ENCODE measurements at places on chromosomes 6 and 20. TPM values are rescaled to one million over a fixed set of nuclear protein-coding genes. Genes with fewer than 3 reads are reported as not detected.

DNA sequence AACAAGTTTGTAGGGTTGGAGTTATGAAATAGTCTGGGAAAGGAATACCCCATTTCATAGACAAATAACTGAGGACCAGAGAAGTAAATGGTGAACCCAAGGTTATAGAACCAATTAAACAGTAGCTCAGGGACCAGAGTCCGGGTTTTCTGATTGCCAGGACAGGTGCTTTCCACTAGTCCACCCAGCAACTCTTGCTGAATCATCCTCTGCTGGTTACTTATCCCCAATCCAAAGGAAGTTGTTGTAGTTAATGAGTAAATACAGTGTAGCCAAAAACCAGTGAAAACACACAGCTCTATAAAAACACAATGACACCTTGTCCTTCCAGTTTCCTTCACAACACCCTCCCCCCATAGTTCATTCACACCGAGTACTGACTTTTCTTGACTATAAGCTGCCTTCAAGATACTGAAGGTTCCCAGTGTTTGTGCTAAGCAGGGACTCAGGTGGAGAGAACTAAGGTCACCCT lies 766 bp upstream of the TINAG start:
- no peak for DNase-seq

CABLES2 gene
- 2.0 TPM for total RNA-seq

- DNase-seq: peak; percentile 91
These were observed 1.8 kb downstream of the GTPBP2 start for GRCh38 chr6:43627008-43627825.

- DNase-seq: peak; percentile 85
These were observed 2.4 kb downstream of the COL11A2 start for GRCh38 chr6:33189625-33190448.

DNA sequence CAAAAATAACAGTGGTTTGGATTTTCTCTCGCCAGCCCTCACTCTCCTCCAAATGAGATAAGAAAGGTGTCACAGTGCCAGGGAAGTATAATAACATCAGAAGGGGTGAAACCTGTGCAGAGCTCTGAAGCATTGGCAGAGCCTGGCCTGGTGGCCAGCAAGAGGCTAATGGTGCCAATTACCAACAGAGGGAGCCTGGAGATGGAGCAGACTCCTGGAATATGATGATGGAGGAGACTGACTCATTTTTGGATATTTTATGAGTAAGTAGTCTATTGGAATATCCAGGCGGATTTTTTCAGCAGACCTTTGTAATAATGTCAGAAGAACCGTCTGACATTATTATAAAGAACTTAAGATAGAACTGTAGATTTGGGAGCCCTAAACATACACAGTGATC lies 442.6 kb upstream of the MARCKS start:
- no peak for DNase-seq

DOK5 gene
- 15.9 TPM for total RNA-seq

DNA sequence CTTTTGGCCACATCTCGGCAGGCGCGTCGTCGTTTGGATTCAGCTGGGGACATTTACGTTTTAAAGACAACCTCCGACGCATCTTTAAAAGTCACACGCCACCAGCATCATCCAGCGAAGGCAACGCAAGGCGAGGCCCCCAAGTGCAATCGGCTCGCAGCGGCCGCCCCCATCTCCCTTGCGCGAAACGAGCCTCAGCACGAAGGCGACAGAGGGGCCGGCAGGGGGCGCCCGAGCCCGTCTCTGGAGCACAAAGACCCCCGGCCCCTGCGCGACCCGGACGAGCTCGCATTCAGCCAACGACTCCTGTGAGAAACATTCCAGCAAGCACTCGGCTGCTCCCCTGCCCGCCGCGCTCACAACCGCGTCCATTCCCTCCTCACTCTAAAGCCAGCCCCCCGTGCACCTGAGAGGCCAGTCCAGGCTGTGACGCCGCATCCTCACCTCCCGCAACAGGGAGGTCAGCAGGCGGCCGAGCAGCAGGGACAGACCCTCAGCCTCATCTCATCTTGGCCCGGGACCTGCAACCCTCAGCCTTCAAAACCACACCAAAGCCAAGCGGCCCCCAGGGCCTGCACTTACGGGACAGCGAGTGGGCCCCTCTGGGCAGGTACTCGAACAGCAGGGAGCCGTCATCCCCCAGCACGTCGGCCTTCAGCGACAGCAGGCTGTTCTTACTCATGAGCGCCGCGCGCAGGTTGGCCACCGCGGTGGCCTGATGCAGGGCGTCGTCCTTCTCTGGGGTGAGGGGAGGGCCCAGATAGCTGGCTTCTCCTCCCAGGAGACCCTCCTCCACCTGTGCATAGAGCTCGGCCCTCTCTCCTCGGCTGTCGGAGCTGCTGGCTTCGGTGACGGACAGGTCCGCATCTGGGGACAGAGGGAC lies 35.8 kb downstream of the SLC2A4RG start:
- peak; percentile 78 for DNase-seq

DNA sequence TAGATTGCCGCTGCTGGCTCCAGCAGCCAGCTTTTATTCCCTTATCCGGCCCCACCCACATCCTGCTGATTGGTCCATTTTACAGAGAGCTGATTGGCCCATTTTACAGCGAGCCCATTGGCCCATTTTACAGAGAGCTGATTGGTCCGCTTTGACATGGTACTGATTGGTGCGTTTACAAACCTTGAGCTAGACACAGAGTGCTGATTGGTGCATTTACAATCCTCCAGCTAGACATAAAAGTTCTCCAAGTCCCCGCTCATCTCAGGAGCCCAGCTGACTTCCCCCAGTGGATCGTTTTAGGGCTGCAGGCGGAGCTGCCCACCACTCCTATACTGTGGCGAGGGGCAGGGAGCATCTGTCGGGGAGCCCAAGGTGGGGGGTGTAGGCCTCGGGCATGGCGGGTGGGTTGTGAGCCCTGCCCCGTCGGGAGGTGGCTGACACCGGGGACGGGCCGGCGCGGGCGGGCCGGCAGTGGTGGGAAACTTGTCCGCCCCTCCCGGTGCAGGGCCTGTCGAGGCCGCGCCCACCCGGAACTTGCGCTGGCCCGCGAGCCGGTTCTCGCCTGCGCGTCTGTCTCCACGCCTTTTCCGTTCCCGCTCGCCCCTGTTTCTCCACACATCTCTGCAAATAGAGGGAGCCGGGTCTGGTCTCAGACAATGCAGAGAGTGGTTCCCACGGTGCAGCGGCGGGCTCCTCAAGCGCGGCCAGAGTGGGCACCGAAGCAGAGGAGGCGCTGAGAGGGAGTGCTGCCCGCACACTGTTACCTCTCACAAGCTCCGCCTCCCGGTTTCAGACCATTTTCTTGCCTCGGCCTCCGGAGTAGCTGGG lies 86.1 kb upstream of the STMND1 start:
- peak; percentile 71 for DNase-seq

- no peak for DNase-seq
These were observed 39.7 kb downstream of the KCNS1 start for GRCh38 chr20:45061244-45061643.

RPS6KA2 gene
- 15.4 TPM for total RNA-seq

GRCh38 chr6:39852324-39852723 lies 60.1 kb downstream of the DAAM2 start:
- no peak for DNase-seq

DNA sequence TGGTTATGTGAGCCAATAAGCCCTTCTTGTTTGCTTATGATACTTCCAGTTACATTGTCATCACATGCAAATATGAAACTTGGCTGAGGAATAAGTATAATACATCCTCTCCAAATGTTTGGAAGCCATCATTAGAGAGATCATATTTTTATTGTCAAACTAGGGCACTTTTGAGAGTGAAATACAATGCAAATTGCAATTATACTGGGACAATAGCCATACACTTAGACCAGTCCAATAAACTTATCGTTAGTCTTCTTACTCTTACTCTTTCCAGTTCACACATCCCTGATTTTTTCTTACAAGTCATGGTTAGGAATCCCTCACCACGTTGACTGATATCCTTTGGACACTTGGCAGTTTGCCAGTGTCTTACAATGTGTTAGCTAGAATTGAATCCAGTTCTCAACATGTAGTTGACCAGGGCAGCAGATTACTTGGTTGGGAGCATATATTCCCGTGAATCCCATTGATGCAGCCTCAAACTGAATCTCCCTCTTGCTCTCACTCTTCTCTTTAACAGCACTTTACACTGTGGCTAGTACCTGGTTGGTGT lies 519.7 kb upstream of the ID4 start:
- peak; percentile 22 for DNase-seq

GRCh38 chr20:25278636-25279361 lies 30.9 kb downstream of the PYGB start:
- no peak for DNase-seq

GRCh38 chr6:93829009-93829408 lies 409.6 kb upstream of the EPHA7 start:
- no peak for DNase-seq

GRCh38 chr6:109296452-109296851 lies 85.8 kb downstream of the CD164 start:
- no peak for DNase-seq

GRCh38 chr6:157550114-157550989 lies 169.4 kb downstream of the ZDHHC14 start:
- no peak for DNase-seq

GRCh38 chr20:47698142-47698541 lies 87.1 kb downstream of the SULF2 start:
- DNase-seq: no peak

DNA sequence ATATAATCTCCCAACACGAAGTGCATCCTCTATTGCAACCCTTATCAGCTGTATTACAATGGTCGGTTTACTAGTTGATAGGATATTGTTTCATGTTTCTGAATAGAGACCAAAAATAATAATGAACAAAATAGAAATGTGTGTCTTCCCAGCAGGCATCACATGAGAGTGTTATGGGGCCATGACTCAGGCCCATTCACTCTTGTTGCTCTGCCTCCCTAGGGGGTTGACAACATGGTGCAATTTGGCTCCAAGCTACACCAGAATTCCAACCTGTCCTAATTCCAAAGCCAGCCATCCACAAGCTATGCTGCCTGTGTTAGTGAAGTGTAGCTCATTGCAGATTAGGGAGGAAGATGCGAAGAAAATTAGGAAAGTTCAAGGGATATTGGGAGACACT lies 13.1 kb upstream of the SAYSD1 start:
- DNase-seq: no peak

GRCh38 chr6:132142308-132142707 lies 191.1 kb upstream of the CCN2 start:
- no peak for DNase-seq

GRCh38 chr20:2244993-2245392 lies 50.8 kb upstream of the TGM3 start:
- DNase-seq: no peak

DNA sequence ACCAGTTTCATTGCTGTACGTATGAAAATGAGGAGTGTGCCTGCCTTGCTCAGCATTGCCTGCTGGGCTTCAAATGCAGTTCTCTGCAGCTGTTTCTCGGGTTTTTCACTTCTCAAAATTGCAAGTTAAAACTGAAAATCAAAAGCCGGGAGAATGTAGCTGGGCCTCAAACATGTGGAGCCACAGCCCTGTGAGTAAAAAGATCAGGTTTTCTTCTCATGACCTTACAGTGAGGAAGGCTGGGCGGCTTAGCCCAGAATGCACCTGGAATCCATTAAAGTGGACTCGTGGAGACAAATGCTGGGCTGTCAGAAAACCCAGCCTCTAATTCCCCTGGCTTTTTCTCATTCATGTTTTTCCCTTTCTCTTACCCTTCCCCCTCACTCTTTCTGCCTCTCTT lies 34.4 kb downstream of the DSE start:
- peak; percentile 95 for DNase-seq

BPIFA1 gene
- total RNA-seq: not detected

DNA sequence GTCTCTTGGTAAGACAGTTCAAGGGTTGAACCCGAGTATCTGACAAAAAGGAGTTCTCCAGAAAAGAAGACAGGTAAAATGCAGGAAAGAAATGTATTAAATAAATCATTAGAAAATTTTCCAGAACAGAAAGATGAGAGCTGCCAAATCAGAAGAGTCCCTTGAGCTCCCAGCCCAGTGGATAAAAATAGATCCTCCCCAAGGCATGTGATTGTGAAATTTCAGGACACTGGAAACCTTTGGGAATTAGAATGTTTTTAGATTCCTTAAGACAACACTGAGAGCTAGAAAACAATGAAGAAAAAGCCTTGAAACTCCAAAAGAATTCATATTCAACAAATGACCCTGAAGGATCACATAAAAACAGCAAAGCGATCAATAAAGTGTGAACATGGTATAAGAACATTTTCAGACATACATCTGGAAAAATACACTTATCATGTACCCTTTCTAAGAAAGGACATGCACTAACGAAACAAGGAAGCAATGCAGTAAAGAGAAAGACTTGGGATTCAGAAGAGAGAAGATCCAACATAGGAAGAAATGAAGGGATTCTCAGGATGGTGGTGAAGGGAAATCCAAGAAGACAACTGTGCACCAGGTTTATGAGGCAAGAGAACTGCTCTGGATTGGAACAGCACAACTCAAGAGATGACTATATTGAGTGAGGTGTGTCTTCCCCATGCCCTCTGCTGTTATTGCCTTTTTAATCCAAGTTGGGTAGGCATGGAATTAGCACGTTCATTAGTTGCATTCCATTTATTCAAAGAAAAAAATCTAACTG lies 390.4 kb downstream of the SYNE1 start:
- DNase-seq: no peak

GRCh38 chr6:21586740-21587178 lies 6.8 kb upstream of the SOX4 start:
- DNase-seq: no peak

MEI4 gene
- total RNA-seq: under 0.01 TPM

DNA sequence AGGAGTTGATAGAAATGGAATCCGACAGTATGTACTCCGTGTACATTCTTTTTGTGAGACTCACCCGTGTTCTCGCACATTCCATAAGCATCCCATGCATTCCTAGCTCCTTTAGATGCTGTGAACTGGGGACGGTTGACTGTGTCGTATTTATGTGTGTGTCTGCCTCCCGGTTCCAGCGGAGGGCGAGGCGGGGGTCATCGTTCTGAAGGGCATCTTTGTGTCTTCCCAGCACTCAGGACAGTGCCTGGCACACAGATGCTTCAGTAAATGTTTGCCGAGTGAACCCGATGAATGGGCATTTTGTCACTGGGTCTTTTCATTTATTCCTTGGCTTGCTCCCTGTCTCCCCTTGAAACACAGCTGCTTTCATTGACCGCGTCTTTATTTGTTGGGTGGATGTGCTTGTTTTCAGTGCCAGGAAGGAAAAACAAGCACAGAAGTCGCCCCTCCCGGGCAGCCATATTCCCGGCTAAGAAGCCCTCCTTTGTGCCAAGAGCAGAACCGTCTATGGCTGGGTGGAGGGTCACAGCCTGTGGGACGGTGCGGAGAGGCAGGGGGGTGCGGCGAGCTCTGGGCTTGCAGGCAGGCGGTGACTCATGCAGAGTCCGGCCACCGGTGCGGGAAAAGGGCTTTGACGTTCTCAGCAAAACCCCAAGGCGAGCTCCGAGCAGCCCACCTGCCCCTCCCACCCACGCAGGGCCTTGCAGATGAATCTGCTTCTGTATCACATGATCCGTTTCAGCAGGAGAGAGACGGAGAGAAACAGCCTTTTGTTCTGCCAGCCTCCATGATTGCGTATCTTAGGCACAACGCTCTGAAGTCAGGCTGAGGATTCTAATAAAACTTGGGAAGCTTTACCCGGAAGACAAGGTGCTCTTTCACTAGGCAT lies 11.2 kb upstream of the PSMG4 start:
- DNase-seq: peak; percentile 82

RIMS4 gene
- total RNA-seq: 5.7 TPM

- no peak for DNase-seq
These were observed 91.5 kb upstream of the BHLHE23 start for GRCh38 chr20:63098195-63098810.
